Left lung (tissue), 14 donors: ENCODE measurements at places on chromosomes 7 and 10. TPM values are rescaled to one million over a fixed set of nuclear protein-coding genes. Genes with fewer than 3 reads are reported as not detected.

DNA sequence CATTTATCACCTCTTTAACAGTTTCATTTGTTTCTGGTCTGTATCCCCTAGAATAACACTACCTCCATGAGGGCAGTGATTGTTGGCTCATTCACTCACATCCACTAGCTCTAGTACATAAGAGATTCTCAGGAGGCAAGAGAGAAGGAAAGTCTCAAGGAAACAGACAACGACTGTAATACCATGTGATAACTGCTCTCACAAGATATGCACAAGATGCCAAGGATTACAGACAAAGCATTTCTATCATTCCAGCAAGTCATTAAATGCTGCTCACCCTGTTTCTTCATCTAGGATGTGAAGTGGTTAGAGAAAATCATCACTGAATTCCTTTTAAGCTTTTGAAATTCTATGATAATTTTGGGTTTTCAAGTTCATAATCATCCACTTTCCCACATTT, 115.3 kb downstream of the HIBADH start:
- DNase-seq = no peak

DNA sequence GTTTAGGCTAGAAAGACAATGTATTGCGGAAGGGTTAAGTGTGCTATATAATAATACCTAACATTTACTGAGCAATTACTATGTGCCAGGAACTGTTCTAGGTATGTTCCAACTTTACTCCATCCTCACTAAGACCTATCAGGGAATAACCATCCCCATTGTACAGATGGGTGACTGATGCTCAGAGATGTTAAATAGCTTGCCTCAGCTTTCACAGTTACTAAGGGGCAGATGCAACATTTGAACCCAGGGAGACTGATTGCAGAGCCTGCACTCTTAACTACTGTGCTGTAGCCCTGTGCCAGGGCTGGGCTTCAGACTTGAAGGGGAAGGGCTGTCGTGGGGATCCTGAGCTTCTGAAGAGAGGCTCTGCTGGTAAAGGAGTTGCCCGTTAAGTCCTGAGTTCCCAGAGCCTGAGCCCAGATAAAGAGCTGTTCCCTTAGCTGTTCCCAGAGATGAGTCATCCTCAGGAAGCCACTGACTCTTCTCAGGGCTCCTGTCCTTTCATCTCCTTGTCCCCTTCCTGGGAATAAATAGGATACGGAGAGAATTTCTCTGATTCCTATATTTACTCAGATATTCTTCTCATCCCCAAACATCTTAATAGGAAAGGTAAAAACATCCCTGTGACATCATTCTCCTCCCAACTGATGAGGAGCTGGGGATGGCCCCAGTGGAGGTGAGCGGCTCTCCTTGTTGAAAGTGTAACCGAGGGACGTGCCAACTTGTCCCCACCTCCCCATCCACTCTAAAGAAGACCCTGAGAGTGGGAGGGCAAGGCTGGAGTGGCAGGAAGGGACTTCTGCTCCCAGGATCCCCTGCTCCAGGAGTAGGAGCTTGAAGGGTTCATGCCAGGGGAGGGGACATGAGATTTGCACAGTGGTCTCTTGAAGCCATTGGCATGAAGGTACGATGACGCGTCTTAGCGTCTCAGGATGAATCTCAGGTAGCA, 28.0 kb upstream of the HABP2 start:
- no peak for DNase-seq

DNA sequence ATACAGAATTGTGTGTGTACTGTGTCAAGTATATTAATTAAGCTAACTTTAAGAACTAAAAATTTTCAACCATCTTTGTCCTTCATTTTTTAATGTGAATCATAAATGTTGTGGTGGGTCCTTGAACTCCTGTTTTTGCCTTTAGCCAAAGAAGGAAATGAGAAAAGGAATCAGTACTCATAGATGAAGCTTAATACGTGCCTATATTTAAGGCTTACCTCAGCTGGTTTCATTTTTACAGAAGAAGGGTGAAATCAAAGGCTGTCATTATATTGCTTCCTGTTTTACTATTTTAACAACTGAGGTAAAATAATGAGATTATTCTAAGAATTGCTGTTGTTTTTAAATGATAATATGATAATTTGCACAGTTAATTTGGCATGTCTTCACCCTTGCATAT, 6.3 kb upstream of the SNX13 start:
- DNase-seq = no peak

DNA sequence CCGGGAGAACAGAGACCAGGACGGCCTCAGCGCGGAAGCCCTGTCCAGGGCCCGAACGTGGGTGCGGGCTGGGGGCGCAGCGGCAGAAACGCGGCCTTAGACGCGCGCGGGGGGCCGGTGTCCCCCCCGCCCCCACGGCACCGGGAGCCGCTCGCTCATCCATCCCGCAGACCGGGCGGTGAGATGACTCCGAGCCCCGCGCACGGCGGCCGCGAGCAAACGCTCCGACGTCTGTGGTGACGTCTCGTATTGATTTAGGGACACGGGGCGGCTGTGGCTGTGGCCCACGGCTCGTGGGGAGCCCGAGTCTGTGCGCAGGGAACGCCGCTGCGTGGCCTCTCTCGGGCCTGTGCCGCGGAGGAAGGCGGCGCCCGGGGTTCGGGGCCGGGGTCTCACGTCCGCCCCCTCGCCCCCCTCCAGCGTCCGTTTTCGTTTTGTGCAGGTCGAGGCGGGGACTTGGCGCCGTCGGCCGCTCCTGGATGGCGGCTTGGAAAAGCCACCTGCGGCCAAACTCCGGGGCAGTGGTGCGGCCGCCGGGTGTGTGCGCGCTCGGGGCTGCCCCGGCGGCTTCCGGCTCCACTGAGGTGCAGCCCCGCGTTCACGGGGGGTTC, 1.0 kb upstream of the NKX6-2 start:
- no peak for DNase-seq

DNA sequence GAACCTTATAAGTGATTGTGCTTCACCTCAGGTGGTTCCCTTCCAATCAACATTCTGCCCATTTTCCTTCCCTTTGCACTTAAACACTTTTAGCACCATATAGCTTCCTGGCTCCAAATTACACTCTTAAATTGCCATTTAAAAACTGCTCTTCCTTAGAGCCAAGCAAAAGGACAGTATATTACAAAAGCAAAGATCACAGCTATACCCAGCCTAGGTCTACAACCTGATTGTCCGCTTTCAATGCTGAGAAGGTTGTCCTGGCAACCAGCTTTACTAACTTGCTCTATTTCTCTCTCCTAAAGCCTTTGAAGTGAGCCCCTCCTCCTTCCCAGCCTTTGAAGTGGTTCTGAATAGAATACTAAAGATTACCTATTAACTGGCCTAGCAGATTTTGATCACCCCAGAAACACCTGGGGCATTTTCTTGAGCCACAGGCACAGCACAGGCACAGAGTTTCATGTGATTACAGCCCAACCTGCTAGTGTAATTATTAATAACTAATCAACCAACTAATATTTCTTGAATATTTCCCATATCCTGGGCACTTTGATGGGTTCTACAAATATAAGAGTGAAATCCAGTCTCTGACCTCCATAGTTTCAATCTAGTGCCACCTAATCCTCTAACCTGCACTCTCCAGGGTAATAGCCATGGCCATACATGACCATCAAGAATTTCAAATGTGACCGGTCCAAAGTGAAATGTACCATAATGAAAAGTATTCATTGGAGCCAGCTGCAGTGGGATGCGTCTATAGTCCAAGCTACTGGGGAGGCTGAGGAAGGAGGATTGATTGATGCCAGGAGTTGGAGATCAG, 63.6 kb upstream of the TRIM24 start:
- DNase-seq = no peak

DNA sequence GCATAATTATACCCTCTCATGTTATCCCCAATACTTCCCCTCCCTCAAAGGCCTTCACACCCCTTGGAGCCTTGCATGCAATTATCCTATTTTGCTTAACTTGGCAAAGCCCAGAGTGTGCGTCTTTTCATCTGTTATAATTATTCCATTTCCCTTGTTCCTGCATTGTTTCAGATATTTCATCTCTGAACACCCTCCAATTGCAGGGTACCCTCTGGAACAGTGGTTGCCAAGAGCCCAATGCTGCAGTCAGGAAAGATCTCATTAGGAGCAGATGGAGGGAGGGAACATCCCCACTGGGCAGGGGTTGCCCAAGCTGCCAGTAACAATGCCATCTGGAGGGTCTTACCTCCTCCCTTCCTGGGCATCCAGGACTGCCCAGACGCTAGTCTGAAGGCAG, 18.4 kb upstream of the GOLGA7B start:
- DNase-seq = no peak

DNA sequence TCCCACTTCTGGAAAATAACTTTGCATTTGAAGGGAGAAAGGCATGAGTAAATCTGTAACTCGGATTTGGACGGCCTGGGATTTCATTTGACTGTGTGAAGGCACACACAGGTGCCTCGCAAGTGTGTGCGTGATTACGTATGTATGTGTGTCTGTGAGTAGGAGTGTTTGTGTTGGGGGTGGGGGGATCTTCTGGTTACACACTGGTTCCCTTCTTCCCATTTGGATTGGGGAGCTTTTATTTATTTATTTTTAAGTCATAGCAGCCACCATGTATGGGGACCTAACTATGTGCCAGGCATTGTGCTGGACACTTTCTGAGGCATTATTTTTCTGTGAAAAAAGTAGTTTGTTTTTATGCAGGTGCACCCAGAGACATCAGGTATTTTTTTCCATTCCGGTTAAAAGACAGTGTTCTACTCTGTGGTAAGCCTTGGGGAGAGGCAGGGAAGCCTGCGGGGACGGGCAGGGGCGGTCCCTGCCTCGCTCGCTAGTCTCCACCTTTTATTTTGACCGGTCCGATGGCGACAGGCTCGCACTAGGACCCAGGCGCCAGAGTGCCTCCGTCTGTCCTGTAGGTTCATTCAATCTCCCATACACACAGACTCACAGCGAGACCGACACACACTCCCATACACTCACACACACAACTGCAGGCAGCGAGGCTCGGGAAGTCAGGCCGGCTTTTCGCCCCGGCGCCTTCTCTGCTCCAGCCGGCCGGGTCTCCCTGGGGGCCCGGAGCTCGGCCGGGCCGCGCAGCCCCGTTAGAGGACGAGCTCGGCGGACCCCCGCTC, at the start of gene MXI1:
MXI1 (plus strand) TSS at position 595 of the 794 bp plus-strand sequence. CDS start 204 bp downstream, outside the sequence.
- DNase-seq = peak; percentile 60

GRCh38 chr7:156634117-156634516, 6.5 kb upstream of the RNF32 start:
- no peak for DNase-seq

GRCh38 chr10:96339956-96340904, 18.6 kb downstream of the OPALIN start:
- DNase-seq = peak; percentile 29

DNA sequence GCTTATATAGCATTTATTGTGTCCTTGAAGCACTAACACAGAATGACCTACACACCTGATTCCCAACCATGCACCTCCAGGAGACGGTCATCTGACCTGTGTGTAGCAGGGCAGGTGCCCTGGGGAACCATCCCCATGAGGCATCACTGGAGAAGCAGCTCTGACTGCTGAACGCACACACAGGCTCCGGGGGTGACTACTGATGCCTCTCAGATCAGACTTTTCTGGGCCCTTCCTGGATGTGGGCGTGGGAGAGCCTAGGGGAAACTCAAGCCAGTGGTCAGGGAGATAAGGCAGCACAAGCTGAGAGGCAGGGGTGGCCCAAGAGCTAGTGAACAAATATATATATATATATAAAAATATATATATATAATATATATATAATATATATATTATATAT, 37.6 kb downstream of the CPXM2 start:
- no peak for DNase-seq

DNA sequence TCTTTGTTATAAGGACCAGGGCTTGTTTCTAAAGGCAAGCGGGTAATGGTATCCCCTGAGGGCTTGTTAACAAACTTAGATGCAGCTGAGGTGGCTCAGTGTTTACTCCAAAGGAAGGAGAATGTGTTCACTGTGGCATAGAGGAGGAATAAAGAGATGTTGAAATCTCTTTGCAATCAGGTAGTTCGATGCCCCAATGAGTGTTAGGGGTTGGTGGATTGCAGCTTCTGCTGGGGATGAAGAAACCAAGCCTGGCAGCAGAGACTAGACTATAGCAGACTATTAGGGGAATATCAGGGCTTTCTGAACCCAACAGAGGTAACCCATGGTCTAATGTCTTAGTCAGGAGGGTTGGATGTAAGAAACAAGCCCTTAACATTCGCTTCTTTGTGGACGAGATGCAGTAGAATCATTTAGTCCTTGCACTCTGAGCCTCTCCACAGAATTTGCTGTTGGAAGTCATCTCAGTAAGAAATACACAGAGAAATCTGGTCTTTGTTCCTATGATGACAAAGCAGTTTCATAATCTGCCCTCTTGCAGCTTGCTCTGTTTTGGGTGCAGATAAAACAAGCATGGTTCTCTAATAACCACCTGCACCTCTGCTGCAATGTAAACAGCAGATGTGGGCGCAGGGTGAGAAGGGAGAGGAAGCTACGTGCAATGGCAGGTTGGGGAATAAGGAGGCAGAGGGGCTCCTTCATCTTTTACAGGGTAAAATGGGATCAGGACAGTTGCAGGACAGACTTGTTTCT, 108.6 kb downstream of the NRF1 start:
- no peak for DNase-seq

DNA sequence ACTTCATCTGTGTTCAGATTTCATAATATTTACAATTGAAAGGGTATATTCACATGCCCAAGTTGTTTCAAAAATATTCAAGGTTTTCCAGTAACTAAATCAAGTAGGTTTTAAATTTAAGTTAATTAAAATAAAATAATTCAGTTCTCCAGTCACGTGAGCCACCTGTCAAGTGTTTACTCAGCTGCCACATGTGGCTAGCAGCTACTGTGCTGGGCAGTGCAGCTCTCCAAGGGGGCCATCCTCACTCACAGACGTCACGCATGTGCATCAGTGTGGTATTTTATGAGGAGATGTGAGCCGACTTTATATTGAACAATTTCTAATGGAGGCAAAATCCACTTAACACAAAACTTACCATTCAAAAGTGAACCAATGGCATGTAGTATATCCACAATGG, 69.7 kb upstream of the CAMK2B start:
- no peak for DNase-seq

- DNase-seq = no peak
Observed at GRCh38 chr10:1185911-1186682, 129.9 kb downstream of the WDR37 start.

The GIMAP4 gene
- 68.5 TPM for polyA plus RNA-seq

The MYO3A gene
- polyA plus RNA-seq = 3.3 TPM

The CCDC136 gene
- 87.1 TPM for polyA plus RNA-seq

The AOAH gene
- 6.0 TPM for polyA plus RNA-seq

The ZNF775 gene
- polyA plus RNA-seq = 11.7 TPM

The FBXL13 gene
- polyA plus RNA-seq = 4.9 TPM

The CYP3A7 gene
- polyA plus RNA-seq = 0.80 TPM

The MUC3A gene
- 0.37 TPM for polyA plus RNA-seq
